ENCODE measurements at places on chromosomes 11 and 22.
A peak's percentile ranks its signal among the peaks of the same experiment; 100 is the strongest.

DNA sequence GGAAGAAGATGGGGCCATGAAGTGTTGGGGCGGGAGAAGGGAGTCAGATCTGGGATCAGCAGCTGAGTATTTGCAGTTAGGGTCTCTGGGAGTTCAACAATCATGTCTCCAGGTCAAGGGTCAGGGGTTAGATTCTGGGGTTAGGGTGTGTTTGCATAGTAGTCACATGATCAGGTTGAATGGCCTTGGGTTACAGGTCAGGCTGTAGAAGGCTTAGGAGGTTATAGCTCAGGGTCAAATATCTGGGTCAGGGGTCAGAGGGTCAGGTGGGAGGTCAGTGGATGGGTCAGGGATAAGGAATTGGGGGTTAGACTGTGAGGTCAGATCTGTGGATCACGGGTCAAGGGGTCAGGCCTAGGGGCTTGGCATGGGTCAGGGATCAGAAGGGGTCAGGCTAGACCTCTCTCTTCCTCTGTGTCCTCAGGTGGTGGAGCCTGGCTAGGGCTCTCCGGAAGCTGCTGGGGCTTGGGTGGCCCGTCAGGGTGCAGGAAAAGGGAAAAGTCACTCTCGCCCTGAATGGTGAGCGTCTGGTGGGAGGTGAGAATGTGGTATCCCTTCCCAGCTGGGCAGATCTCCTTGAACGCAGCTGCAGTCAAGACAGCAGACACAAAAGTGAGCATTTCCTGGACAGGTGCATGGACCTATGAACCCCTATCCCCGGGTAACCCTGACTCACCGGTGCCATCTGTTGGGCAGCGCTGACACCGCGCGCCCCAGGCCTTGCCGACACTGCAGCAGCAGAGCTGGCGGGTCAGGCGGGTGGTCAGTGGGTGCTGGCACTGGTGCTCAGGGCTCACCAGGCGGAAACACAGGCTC, 6.4 kb downstream of the LTBP3 start:
- DNase-seq, result no peak

- DNase-seq, result no peak
These were observed 619 bp downstream of the SART1 start for GRCh38 chr11:65962141-65962564.

DNA sequence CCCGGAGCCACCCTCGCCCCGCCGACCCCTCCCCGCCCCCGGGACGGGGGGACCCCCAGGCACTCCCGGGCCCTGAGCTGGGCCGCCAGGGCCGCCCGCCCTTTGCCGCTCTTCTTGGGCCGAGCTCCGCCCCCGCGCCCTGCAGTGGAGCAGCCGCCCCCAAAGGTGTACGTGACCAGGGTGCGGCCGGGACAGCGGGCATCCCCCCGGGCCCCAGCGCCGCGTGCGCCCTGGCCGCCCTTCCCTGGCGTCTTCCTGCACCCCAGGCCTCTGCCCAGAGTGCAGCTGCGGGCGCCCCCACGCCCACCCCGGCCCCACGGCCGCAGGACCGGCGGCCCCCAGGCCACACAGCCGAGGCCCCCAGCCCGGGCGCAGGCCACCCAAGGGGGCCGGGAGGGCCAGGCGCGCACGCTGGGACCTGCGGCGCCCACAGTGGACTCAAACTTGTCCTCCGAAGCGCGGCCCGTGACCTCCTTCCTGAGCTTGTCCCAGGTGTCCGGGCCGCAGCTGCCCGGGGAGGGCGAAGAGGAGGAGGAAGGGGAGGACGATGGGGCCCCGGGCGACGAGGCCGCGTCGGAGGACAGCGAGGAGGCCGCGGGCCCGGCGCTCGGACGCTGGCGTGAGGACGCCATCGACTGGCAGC, 7.4 kb downstream of the B4GALNT4 start:
- no peak for DNase-seq

- no peak for DNase-seq
These were observed 78.4 kb upstream of the DBX1 start for GRCh38 chr11:20238712-20239111.

- DNase-seq, result no peak
These were observed 3.3 kb upstream of the KMT5B start for GRCh38 chr11:68216171-68216938.

DNA sequence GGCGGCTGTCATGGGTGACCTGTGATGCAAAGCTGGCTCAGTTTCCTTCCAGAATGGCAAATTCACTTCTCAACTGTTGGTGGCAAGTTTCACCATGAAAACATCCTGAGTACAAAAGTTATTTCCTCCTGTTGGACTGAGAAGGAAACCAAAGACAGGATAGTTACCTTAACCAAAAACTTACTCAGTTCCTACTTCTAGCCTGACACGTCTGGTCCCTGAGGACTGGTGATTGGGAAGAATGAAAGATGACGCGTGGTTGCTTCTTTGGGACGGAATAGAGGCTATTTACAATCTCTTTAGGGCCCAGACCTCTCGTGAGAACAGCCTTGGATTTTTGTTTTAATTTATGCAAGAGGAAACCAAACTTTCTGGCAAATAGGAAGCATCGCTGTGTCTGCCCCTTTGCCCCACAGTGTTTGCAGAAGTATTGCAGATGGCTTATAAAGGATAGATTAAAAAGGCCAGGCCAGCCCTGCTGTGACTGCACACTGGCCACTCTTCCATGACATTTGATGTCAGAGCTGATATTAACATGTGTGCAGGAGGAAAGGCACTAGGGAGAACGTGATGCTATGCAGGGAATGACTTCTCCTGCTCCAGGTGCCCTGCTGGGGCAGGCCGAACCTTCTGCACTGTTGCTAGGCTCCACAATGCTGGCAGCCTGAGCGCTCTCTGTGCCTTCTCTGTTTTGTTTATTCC, 7.6 kb downstream of the VPS26B start:
- DNase-seq, result no peak

DNA sequence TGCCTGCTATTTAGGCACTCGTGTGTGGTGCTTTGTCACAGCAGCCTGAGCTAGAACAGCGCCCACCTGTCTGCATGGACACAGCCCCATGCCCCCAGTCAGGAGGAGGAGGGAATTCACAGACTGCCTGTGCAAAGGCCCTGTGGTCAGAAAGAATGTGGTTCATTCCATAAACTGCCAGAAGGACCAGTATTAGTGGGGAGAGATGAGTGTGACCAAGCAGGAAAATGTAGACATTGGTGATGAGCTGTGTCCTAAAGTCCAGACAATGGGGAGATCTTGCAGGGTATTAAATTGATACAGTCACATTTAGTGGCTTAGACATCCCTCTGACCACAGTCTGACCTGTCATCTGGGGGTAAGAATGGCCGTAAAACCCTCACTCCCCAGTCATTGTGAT, 83.7 kb upstream of the LINC01488 start:
- DNase-seq, result peak; percentile 25

DNA sequence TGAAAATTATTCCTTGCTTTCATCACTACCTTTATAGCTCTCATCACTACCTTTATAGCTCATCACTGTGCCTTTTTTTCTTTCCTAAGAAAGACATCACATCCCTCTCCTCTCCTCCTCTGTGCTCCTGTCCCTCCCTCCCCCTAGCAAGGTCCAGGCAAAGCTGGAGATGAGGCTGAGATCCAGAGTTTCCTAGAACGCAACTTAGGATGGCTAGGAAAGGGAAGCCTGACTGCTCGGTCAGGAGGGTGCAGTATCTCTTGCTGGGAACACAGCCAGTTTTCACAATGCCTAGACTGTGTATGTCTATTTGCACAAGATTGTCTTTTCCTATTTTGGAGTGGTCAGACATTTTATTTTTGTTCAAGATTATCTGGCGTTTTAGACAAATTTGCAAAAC, 24.7 kb downstream of the TUB start:
- no peak for DNase-seq

- no peak for DNase-seq
These were observed 25.2 kb downstream of the MORC2 start for GRCh38 chr22:30943368-30943767.

DNA sequence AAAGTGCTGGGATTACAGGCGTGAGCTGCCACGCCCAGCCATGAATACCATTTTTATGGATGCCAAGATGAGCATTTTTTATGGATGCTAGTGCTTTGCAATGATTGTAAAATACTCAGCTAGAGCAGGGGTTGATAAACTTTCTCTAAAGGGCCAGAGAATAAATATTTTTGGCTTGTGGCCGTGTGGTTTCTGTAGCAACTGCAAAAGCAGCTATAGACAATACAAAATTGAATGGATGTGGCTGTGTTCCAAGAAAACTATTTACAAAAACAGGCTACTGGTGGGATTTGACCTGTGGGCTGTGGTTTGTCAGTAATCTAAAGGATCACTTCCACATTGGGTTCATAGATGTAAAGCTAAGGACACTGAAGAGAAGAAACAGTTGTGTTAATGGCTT, 56.0 kb downstream of the COMMD9 start:
- no peak for DNase-seq

- DNase-seq, result no peak
These were observed 43.9 kb downstream of the PDE2A start for GRCh38 chr11:72630104-72630852.

GRCh38 chr11:20031155-20032001, 128.9 kb downstream of the DBX1 start:
- peak; percentile 90 for DNase-seq

DNA sequence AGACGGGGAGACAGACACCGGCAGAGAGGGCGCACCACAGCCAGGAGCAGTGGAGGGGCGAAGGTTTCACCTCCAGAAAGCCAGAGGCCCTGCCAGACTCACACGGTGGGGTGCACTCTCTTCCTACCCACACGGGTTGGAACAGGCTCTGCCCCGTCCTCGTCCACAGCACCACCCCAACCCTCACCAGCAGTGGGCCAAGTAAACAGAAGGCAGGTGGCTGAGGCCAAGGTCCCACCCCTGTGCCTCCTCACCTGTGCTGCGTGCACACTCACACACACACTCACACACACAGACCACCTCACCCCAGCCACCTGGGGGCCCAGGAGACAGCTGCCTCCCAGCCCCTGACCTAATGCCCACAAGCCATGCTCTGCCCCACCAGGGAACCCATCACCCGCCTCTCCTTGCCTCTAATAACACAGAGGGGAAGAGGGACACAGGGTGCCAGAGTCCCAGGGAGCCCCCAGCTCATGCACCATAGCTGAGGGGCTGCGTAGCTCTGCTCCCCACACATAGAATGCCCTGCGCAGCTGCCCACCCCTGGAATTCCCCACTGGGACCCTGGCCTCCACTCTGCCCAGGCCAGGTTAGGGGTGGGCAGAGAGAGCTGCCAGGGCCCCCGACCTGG, 3.1 kb downstream of the CYB5R3 start:
- no peak for DNase-seq

GRCh38 chr11:99422581-99423427, 402.1 kb downstream of the CNTN5 start:
- DNase-seq, result no peak

DNA sequence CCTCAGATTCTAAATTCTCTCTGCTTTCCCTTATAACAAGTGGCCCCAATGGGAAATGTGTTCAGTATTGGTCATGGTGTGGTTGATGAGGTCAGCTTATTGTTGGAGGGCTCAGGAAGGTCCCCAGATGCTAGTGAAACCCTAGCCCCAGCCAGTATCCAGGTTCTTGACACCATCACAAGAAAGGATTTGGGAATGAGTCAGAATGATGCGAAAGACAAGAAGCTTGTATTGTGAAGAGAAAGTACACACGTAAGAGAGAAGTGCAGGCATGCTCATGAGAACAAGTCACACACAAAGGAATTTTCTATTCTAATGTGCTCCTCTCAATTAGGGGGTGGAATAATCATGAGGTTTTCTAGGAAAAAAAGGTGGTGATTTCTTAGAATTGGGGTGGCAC, 34.9 kb upstream of the TRPC6 start:
- DNase-seq, result peak; percentile 60

DNA sequence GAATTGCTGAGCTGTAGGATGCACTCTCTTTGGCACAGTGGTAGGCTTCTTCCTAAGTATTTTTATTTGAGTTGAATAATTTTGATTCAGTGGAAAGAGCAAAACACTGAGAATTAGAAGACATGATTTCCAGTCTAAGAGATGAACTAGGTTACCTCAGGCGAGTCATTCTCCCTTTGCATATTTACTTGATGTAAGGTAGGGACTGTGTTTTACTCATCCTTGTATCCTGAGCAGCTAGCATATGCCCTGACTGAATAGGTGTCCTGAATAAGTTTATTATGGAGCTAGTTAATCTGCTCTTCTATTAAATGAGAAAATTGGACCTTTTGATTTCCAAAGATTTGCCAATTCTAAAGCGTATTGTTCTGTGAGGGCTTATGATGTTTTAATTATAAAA, 50.7 kb downstream of the STIM1 start:
- DNase-seq, result no peak

- DNase-seq, result no peak
These were observed 20.3 kb upstream of the MICAL3 start for GRCh38 chr22:18044548-18045271.

DNA sequence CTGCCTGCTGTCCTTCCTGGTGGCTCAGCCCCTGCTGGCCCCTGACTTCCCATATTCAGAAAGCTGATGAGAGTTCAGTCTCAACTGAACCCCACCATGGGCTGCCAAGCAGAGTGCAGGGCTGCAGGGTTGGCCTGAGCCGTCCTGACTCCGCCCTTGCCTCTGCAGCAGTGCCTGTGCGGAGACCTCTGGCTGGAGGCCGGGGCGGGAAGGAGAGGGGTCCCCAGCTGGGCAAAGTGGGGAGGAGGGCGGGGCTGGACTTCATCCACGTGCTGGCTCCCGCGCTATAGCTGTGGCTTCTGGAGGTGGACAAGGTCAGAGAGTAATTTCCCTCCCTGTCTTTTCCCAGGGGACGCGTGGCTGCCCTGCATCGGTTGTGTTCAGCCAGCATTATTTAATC, 13.6 kb downstream of the GLB1L3 start:
- no peak for DNase-seq

- no peak for DNase-seq
These were observed 942.3 kb downstream of the BRD1 start for GRCh38 chr22:48885271-48885918.

DNA sequence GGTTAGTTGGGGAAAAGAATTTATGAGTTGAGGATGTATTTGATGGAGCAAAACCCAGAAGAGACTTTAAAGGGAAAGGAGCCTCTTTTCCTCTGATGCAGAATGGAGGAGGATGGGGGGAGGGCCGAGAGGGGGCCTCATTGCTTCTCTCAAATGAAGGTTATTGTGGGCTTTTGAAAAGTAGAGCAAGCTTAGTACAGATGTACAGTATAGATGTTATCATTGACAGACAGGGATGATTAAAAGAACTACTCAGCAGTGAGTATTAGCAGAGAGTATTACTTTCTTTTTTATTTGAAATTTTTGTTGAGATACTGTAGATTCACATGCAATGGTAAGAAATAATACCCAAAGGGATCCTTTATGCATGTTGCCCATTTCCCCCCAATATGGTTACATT, 98.1 kb downstream of the TEAD1 start:
- no peak for DNase-seq

- DNase-seq, result no peak
These were observed 11.5 kb downstream of the CD44 start for GRCh38 chr11:35150454-35150853.

DNA sequence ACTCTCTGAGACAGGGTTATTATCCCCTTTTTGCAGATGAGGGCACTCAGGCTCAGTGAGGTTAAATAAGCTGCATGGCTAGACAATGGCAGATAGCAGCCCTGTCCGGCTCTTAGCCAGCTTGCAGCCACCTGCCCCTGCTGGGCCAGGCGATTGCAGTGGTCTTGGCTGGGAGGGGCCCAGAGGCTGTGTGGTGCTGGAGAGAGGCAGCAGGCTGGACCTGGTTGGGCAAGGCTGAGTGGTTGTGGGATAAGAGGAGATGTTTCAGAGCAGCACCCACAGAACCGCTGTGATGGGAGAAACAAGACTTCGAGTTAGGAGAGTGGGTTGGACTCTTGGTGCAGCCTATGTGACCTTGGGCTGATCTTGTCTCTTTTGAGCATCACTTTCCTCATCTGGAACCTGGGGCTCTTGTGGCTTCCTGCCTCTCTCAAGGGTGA, 25.5 kb downstream of the PTPRJ start:
- DNase-seq, result no peak
